ENCODE measurements at places on chromosomes 11 and 22.

DNA sequence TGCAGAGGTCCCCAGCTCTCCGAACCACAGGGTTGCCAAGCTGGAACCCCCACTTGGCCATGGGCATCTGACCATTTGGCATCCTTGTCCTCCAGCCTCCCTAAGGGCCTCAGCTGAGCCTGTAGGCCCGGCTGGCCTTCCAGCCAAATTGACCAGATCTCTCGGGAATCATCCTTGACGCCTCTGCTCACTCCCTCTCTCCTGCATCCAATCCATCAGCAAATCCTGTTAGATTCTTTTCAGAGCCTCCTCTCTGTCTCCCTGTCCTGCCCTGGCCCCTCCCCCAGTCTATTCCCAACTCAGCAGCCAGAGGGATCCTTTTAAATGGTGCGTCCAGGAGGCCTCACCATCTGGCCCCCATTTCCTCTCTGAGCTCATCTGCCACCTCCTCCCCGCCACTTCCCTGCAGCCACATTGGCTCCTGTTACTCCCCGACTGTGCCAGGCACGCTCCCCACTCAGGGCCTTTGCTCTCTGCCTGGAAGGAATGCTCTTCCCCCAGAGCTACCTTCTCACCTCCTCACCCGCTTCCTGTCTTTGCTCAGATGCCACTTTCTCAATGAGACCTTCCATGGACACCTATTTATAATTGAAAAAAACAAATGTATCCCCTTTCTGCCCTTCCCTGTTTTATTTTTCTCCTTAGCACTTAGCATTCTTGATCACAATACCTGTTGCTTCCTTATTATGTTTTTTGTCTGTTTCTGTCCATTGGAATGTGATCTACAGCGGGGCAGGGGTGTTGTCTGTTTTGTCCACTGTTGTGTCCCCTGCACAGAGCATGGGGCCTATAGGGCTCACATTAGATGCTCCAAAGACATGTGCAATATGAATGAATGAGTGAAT lies 78.1 kb downstream of the NFAM1 start:
- no peak for DNase-seq

DNA sequence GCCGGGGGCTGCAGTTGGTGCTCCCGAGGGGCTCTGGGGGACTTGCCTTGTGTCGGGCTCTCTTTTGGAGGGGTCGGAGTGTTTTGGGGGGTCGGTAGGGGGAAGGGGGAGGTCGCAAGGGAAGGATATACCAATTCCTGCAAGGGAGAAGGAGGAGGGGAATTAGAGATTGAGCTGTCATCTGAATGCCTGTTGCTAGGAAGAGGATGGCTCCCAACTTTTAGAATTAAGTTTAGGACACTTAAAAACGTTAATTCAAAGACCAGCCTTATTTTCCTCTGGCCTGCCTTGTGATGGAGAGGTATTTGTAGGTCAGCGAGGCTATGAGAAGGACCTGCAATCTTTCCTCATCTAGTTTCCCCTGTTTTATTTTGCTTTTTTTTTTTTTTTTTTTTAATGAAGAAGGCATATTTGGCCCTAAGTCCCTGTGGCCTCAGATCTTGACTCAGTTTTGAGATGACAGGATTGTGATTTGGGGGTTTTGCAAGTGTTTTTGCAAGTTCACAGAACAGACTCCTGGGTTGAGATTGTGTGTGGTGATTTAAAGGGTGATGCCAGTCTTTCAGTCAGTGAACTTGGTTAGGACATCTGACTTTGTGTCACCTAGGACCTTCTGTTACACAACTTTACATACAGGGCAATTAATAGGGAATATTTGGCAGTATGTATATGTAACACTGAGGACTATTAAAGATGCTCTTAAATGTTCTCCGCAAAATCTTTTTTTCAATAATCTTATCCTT lies 672 bp downstream of the TMEM135 start:
- no peak for DNase-seq

GRCh38 chr11:126711977-126712625 lies 288.5 kb downstream of the KIRREL3 start:
- DNase-seq, result no peak

- DNase-seq, result no peak
Observed at GRCh38 chr11:8577791-8578581, 16.0 kb downstream of the STK33 start.

DNA sequence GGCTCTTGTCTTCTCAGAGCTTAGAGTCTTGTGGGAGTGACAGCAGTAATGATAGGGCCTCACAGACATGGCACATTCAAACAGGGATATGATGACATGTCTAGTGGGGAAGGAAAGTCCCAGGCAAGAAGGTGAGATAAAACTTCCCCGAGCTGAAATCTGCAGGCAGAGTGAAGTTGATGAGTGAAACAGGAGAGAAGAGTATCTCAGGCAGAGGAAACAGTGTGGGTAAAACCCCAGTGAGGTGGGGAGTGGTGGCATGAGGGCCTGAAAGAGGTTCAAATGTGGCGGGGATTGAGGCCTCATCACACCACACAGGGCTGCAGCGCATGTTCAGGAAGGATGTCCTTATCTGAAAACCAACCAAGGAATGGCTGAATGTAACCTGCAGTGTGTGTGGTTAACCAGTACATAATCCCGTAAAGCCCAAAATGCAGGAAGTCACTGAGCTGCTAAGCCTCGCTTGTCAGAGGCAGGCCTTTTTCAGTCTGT lies 153.8 kb upstream of the E2F8 start:
- DNase-seq, result no peak

DNA sequence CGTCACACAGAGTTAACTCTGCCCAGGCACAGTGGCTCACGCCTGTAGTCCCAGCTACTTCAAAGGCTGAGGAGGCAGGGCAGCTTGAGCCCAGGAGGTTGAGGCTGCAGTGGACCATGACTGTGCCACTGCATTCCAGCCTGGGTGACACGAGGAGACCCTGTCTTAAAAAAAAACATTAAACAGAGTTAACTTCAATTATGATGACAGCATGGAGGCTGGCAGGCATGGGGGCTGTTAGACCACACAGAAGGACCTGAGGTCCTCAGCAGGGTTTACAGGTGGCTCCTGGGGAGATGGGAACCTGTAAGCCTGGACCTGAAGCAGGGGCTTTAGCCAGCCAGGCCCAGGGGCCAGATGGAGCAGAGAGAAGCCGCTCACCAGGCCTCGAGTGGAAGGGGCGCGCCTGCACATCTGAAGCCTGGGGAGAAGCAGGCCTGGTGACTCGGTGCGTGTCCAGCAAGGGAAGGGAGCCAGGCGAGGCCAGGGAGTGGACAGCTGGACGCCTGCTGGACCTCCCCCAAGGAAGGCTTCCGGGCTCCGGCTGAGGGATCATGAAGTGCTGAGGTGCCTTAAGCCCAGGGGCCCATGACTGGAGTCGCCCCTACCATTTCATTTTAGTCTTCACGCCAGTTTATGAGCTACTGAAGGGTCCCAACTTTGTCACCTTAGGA lies 25.3 kb downstream of the RPUSD4 start:
- no peak for DNase-seq

DNA sequence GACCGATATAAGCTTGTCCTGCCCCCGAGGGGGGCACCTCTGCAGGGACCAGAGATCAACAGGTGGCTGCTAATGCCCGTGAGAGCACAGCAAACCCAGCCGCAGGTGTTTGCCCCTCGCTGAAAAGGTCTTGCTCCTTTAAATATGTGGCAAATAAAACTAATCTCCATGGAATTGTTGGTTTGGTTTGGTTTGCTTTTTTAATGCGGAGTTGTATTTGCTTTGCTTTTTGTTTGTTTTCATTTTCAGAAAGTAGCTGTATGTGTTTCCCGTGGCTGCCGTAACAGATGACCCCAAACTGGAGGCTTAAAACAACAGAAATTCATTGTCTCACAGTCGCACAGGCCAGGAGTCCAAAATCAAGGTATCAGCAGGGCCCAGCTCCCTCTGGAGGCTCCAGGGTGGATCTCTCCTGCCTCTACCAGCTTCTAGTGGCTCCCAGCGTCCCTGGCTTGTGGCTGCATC lies 93.0 kb downstream of the CELSR1 start:
- no peak for DNase-seq

GRCh38 chr11:85912414-85912813 lies 57.2 kb downstream of the CCDC83 start:
- DNase-seq, result no peak

DNA sequence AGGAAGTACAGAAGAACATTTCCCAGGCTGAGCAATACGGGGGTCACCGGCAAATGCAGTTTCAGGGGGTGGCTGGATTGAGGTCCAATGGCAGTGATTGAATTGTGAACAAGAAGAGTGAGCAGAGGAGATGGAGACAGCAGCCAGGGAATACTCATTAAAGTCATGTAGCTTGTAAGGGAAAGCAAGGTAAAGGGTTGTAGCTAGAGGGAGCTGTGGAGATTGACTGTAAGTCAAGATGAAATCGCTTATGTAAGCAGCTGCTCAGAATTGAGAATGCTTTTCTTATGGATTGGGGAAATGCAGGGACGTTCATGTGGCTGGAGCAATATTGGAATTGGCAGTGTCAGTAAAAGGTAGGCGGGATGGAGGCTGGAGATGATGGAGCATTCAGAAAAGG lies 111.4 kb upstream of the TBCEL start:
- DNase-seq, result no peak

GRCh38 chr11:77967121-77967520 lies 27.3 kb downstream of the INTS4 start:
- no peak for DNase-seq

GRCh38 chr22:40862537-40862936 lies 624 bp upstream of the DNAJB7 start:
- no peak for DNase-seq

DNA sequence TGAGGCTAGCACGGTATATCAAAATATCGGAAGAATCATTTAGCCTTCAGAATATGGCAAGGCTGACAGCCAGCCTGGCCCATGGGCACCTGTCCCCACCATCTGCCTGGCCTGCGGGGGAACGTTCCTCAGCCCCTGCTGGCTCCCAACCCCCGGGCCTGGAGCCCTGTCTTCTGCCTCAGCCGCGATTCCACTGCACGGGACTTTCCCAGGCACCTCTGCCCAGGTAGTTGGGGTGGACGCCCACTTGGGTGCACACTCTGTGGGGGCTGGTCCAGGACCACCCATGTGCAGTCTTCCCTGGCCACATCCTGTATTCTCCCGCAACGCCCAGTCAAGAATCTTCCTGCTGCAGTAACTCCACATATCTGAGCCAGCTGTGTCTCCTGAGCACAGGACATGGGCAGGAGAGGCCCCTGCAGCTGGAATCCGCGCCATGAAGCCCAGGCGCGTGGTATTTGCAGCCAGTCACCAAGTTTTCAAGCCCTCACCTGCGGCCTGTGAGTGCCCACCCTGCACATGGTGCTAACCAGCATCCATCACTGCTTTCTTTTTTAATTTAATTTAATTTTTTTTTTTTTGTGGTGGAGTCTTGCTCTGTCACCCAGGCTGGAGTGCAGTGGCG lies 77.9 kb downstream of the KCNQ1 start:
- DNase-seq, result peak; percentile 29

DNA sequence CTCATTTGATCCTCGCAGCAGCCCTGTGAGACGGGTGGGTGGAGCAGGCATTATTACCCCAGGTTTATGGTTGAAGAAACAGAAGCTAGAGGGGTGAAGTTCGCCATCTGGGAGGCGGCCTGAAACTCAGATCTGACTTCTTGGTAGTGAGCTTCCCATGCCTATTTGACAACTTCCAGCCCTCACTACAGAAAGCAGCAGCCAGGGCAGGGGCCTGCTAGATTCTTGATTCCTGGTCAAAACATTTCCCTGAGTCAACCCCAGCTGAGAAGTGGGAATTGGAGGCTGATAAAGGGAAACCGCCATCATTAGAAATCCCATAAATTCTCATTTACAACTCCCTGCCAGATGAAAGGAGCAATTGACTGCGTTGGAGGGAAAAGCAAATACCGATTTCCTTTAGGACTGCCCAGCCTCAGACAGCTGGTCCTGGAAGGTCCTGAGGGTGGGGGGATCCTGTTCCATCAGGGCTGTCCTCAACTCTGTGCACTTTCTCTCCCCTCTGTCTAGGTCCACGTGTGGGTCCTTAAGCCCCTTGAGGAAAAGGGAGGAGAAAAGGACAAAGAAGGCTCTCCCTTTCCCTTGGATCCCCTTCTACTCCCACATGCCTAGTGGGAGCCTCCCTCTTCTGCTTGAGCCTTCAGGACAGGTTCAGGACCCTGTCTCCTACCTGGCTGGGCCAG lies 10.2 kb upstream of the NECTIN1 start:
- no peak for DNase-seq

- DNase-seq, result peak; percentile 35
Observed at GRCh38 chr22:30198152-30198825, 48.3 kb downstream of the LIF start.

DNA sequence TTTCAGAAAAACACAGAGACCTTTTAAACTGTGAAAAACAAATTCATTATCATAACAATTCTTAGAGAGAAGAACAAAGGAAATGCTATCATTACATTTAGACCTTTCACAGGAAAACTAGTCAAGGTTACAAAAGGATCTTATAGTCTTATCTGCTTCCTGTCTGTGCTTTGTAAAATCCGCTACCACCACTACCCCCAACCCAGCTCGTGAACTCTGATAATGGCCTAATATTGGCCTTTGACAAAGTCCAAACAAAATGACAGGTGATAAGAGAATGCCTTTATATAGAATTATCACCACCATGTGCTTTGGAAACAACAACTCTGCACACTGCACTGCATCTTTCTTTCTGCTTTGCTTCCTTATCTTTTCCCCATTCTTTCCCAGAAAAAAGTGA lies 272.5 kb downstream of the SBF2 start:
- no peak for DNase-seq

GRCh38 chr11:65857500-65857852 lies 504 bp downstream of the CFL1 start:
- peak; percentile 85 for DNase-seq

DNA sequence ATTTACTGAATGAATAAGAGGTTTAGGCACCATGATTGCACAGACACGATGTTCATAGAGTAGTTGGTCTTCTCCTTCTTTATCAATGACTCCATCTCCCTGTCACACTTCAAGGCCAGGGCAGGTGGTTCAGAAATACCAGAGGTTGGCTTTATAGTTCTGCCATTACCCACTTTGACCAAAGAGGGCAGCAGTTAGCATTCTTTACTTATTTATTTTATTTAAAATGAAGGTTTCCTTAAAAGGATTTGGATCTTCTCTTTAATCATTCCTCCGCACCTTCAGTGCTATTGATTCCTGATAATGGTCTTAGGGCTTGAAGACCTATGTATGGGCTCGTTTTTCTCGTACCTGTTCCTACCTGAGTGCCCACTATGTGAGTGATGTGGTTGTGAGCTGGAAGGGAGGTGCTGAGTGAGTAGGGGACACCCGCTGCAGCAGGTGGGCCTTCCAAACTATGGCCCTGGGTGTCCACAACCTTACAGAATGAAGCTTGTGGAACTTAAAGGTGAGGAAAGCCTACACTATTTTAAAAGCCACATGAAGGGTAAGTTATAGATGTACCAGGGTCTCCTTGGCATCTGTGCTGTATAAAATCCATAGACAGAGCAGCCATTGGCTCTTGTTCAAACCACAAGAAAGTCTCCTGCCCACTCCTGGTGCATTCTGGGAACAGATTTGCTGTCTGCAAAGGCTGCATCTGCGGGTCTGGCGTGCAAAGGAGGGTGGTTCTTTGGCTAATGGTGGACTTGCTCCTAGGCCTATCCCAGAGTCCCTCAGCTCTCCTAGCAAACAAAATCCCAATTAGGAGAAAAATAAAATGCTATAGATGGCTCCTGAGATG lies 35.0 kb downstream of the TIMP3 start:
- DNase-seq, result no peak

GRCh38 chr22:32319861-32320406 lies 37.7 kb upstream of the RFPL3 start:
- no peak for DNase-seq
